GM12878 (cell line): ENCODE measurements at places on chromosomes 12 and 14.

DNA sequence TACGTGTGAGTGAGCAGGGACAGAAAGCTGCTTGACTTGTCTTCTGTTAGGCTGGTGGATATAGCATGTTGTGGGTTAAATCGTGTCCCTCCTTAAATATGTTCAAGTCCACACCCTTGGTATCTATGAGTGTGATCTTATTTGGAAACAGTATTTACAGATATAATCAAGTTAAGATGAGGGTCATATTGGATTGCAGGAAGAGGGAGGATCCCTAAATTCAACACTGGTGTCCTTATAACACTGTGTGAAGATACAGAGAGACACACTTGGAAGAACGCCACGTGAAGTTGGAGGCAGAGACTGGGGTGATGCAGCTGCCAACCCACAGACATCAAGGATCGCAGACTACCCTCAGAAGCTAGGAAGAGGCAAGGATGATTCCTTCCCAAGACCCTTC, 275.2 kb upstream of the SSTR1 start:
- DNase-seq: no peak

- DNase-seq: no peak
Measured at GRCh38 chr12:79358716-79359300, 332.0 kb downstream of the PAWR start.

DNA sequence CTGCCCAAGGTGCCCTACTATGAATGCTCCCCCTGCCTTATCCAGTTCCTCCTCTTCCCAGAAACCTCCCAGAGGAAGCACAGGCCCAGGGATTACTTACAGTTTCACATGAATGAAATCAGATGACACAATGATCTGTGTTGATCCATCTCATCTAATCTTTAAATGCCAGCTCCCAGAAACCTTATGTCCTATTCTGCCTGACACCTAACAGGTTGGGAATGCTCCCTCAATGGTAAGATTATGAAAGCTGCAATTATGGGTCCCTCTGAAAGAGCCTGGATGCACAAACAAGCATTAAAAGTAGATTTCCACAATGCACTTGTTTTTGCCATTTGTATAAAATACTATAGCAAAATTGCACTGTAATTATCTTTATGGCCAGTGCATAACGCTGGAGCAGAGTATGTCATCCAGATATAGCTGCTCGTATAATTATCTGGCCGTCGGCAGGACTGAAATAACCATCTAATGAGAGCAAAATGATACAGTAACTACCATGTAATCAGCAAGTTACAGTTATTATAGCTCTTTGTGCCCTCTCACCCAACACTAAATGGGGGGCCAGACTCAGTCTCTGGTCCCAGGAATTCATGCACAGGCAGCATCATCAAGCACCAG, 4.4 kb upstream of the ZBTB39 start:
- DNase-seq: no peak

DNA sequence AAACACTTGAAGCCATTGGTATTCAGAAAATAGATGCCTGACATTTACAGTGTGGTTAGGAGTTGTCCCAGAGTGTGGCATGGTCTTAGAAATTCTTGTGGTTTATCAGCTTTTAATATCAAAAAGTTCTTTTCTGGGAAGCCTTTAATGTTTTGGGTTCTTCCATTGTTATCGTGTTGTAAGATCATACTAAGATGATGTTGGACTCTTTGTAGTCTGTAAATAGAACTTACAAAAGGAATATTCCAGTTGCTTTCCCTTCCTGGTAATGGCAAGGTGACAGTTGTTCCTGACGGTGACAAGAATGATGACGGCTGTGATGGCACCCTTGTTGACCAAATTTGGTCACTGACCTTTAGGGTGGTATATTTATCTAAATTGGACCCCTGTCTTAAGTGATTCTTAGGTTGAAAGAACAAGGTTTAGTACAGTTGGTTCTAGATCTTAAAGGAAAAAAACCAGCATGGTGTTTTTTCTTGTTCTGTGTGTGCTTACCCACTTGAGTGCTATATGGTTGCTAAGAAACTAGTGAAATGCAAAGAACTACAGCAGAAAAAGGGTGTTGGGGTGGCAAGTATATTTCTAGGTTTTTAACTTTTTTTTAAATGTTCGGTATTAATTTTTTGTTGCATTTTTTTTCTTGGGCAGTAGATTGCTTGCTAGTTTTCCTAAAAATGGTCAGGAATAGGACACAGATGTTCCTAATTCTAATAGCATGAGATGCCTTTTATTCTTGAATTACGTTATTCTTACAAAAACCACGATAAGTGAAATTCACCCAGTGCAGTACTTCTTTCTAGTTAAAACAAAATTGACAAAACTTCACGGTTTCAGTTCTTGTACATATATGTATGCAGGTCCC, 2.1 kb downstream of the ATP2A2 start:
- no peak for DNase-seq

GRCh38 chr14:92726135-92726932, 22.1 kb downstream of the LGMN start:
- DNase-seq: no peak

DNA sequence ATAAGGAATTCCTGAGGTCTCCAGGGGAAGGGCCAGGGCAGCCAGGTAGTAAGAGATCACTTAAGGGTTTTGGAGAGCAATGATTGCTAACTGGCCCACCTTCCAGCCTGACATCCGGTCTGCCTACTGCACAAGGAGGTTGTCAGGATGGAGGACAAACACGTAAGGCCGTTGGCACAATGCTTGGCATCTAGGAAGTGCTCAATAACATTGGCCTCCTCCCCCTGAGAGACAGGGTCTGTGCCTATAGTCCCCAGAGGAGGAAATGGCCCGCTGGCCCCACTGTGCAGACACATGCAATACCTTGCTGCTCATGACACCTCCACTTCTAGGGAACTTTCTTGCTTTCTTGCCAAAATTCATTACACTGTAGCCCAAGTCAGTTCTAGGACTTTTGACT, 73.2 kb downstream of the NTF3 start:
- DNase-seq: no peak

DNA sequence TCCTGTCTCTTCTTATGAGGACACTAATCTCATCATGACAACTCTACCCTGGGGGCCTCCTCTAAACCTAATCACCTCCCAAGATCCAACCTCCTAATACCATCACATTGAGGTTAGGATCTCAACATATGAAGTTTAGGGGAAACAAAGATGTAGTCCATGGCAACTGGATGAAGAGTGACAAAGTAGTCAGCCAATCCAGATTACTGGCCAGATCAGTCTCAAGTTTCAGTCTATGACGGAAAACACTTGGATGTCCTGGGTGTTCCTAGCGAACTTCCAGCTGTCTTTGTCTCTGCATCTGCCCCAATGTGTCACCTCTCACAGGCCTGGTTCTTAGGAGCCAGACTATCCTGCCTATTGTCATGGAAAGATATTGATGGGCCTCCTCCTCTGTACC, 630.8 kb downstream of the AACS start:
- no peak for DNase-seq

DNA sequence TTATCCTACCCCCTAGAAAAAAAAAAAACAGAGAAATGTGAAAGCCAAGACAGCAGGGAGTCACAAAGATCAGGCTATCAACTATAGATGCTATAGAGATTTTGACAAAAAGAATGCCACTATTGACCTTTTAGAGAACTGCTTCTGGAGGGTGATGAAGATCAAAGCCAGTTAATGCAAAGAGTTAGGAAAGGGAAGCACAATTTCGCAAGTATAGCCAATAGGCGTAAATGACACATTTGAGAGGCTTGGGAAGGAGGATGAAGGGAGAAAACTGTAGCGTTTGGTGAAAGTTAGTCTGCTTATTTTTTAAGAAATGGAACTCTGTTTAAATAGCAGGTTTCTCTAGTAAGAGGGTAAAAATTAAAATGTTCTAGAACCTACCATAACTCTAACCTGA, 190.7 kb downstream of the DUSP6 start:
- no peak for DNase-seq

GRCh38 chr12:115597157-115597712, 680.3 kb downstream of the MED13L start:
- DNase-seq: no peak

GRCh38 chr12:29025937-29026336, 123.1 kb upstream of the FAR2 start:
- no peak for DNase-seq

DNA sequence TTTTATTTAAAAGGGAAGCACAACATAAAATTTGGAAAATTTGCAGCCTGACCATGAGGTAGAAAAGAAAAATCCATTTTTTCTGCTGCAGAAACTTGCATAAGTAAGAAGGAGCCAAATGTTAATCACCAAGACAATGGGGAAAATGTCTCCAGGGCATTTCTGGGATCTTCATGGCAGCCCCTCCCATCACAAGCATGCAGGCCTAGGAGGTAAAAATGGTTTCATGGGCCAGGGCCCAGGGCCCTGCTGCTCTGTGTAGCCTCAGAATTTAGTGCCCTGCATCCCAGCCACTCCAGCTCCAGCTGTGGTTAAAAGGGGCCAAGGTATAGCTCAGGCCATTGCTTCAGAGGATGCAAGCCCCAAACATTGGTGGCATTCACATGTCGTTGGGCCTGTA, 735.6 kb downstream of the GALC start:
- no peak for DNase-seq

GRCh38 chr12:18799561-18799960, 61.6 kb downstream of the CAPZA3 start:
- DNase-seq: no peak

DNA sequence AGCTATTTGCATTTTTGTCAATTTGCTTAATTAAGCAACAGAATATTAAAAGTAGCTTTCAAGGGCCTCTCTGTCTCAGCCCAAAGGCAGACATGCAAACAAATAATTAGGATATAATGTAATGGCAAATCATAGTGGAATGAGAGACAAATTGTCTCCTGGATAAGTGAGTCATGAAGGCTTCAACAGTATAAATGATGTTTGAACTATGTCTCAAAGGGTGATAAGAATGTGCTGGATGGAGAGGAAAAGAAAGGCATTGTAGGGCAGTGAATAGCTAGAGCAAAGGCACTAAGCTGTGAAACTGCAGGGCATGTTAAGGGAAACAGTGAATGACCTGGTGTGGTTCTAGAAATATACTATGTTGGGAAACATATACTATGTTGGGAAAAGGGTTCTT, 53.5 kb upstream of the PPP1R12A start:
- no peak for DNase-seq

DNA sequence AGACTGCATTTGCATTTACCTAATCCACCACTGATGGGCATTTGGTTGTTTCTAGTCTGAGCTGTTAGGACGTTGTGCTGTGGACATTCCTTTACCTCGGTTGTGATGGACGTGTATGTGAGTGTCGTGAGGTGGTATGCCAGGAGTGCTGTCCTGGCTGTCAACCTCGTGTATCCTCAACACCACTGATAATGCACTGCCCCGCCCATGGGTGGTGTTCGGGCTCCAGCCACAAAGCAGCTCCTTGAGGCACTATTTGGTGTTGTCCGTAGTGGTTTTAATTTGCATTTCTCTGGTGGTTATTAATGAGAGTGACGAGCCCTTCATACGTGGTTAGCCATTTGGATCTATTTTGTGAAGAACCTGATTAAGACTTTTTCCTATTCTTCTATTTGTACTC, 87.6 kb downstream of the PPP2R5C start:
- no peak for DNase-seq

GRCh38 chr12:94817695-94818075, 167.3 kb upstream of the TMCC3 start:
- no peak for DNase-seq

GRCh38 chr12:3321881-3322280, 169.1 kb upstream of the PRMT8 start:
- no peak for DNase-seq

DNA sequence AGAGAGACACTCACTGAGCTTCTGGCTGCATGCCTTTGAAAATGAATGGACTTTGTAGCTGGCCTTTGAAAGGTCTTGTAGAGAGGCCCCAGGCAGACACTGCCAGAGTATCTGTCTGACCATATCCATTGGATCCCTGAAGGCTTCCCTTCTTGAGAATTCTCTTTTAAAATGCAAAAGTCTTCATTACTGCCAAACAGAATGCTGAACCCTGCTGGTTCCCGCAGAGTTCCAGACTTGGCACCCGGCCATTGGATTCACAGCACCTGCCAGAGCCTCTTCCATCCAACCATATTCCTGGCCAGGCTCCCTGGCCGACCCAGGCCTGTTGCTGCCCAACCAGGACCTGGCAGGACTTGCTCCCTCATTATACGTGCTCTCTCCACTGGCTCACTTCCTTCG, 182.5 kb downstream of the GXYLT1 start:
- DNase-seq: no peak

GRCh38 chr12:14156606-14157005, 175.2 kb upstream of the GRIN2B start:
- no peak for DNase-seq

DNA sequence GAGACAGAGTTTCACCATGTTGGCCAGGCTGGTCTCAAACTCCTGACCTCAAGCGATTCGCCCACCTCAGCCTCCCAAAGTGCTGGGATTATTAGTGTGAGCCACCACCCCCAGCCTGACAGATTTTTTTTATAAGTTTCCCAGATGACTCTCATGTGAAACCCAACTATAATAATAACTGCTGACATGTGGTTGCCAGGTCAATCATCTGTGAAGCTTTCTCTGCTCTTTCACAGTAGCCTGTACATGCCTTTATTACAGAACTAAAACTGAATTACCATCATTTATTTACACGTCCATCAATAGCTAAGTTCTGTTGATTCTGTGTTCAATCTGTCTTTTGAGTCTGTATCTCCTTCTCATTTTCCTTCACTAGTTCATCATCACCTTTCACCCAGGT, 218.5 kb downstream of the RPS29 start:
- peak; percentile 3 for DNase-seq

DNA sequence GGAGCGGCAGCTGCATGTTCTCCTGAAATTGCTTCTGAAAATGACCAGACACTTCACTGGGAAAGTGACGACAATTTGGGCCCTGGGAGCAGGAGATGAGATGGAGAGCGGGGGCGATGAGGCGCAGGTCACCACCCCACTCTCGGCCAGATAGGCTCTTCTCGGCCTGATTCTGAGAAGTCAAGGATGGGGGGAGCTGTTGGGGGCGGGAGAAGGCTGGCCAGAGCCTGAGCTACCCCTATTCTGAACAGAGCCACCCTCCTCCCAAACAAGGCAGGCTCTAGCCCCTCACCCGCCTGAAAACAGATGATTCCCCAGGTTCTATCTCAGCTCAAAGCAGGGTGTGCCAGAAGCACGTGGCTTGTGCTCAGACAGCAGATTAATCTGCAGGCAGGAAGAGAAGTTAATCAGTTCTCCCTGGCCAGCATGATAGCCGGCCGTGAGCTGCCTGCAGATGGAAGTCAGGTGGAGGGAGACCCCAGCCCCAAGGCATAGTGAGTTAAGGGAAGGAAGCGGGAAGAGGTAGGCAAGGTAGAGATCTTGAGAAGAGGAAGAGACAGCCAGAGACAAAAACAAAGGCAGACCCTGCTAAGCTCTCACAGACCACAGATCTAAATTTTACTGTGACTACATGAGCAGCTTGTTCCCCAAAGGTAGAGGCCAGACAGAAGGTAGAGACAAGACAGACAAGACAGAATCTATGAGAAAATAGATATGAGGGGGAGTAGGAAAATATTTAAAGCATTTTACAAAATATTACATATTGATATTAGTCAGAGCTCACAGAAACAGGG, 10.9 kb upstream of the TAC3 start:
- DNase-seq: no peak

GRCh38 chr12:14714437-14714836, 18.0 kb upstream of the GUCY2C start:
- DNase-seq: no peak

GRCh38 chr14:41016213-41016612, 590.5 kb upstream of the LRFN5 start:
- no peak for DNase-seq
